ENCODE measurements at places on chromosomes 3 and 15. TPM values are rescaled to one million over a fixed set of nuclear protein-coding genes. Genes with fewer than 3 reads are reported as not detected.

Gene ZNF620
- 6.5 TPM for total RNA-seq

DNA sequence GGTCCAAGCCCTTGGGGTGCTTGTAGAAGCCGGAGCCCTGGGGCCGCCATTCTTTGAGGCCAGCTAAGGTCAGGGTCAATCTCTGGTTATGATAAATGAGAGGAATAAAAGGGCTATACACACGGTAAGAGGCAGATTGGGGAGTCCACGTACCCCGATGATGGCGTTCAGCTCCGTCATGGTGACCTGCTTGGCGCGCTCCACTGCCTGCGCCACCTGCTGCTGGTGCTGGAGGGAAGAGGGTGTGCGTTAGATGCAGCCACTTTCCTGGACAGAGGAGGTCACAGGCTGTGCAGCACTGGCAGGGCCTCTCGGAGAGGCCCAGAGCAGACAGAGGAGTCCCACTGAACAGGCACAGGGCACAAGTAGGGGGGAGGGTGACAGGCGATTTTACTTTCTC lies 23.3 kb downstream of the TLE3 start:
- DNase-seq, result no peak

- no peak for DNase-seq
Measured at GRCh38 chr3:71453822-71454511, 129.6 kb downstream of the FOXP1 start.

DNA sequence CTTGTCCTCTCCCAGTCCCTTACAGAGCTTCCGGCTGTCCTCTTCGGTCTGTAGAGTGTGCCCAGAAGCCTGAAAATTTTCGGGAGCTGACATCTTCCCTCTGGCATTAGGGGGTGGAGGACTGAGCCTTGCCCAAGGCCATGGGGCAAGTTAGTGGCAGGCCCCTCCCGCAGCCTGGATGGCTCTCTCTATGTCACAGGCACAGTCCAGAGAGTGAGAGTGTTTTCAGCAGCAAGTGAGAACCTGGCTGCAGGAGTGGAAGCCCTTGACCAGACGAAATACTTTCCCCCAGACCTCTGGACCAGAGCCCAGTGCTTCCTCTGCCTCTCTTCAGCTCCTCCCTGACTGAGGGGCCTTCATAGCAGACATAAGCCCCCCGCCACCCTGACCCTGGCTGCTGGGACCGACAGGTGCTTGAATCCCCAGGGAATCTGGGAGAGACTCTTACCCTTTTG lies 50.5 kb upstream of the SEC22A start:
- no peak for DNase-seq

All from hematopoietic multipotent progenitor cell (in vitro differentiated cells).